ENCODE measurements at places on chromosomes 2 and 18. TPM values are rescaled to one million over a fixed set of nuclear protein-coding genes. Genes with fewer than 3 reads are reported as not detected.

DNA sequence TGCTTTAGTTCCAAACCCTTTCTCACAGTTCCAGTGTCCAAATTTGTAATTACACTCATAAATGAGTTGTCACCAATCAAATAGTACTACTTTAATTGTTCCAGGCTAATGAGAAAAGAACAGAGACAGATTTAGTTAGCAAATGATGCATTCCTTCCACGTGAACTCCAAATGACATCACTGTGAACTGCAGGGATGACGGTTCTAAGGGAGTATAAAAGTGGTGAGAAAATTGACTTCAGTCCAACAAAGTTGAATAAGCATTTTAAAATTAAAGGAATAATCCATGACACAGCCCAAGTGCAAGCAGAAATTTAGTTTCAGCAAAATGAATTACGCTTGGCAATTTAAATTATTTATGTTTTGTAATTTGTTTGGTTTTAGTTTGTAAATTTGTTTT, 102.0 kb upstream of the LRATD1 start:
- peaks cover 24% of the 10 kb centered on the region for H3K4me1 ChIP-seq
- H3K4me3 ChIP-seq, result no peak overlapping the region
- DNase-seq, result no peak
- no peaks in the 10 kb centered on the region for H3K27me3 ChIP-seq

The ERCC3 gene
- total RNA-seq, result 35.5 TPM

DNA sequence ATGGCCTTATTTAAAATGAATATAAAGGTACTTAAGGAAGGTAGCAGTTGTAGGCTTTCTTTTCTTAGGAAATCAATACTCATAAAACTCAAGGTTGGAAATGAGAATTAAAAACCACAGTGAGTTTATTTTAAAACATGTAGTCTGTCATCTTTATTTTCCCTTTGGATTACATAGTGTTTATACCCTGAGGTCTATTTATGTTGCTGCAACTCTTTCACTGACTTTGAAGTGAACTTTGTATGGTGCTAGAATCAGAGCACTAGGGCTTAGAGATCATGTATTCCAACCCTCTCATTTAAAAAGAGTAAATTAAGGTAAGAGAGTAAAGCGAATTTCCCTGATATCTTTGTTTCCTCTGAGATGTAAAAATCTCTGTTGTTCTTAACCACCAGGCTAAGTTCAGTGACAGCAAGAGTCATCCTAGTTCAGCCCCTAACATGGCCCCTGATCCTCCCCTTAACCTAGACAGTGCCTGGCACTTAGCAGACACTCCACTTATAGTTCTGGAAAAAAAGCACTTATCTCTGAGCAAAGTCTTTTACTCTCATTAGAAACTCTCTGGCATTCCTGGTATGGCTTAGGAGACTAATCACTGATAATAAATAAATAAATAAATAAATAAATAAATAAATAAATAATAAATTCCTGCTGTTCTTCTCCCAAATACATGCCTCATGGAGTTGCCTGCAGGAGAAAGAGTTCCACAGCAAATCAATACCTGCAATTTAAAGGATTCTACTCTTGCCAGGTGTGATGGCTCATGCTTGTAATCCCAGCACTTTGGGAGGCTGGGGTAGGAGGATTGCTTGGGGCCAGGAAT, 33.0 kb upstream of the PPP1R1C start:
- H3K36me3 ChIP-seq, result no peaks in the 10 kb centered on the region
- peaks cover 12% of the 10 kb centered on the region for H3K4me1 ChIP-seq
- H3K27ac ChIP-seq, result no peak overlapping the region
- no peaks in the 10 kb centered on the region for H3K27me3 ChIP-seq
- no peak for DNase-seq

DNA sequence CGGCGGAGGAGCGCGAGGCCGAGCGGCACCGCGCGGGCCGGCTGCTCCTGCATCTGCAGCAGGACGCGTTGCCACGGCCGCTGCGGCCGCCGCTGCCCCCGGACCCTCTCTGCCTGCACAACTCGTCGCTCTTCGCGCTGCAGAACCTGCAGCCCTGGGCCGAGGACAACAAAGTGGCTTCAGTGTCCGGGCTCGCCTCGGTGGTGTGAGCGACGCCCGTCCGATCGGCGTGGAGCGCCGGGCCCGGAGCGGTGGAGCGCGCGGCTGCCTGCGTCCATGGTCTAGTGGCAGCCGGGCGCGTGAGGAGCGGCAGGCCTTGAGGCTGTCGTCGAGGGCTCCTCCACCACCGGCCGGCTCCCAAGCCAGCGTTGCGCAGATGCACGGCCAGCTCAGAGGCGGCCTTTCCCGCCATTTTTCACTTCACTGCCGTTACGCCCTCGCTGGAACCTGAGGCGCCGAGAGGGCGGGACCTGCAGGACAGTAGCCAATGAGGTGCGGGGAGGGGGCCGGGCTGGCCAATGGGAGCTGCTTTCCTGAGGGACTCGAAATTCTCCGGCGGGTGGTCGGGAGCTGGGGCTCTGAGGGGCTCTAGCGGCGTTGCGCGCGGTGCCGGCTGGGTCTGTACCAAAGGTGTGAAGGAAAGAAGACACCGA, 1.9 kb downstream of the TLX2 start:
- H3K36me3 ChIP-seq, result no peaks in the 10 kb centered on the region
- no peak for DNase-seq
- H3K27me3 ChIP-seq, result peaks cover 99% of the 10 kb centered on the region

The COL6A3 gene
- 60.2 TPM for total RNA-seq

DNA sequence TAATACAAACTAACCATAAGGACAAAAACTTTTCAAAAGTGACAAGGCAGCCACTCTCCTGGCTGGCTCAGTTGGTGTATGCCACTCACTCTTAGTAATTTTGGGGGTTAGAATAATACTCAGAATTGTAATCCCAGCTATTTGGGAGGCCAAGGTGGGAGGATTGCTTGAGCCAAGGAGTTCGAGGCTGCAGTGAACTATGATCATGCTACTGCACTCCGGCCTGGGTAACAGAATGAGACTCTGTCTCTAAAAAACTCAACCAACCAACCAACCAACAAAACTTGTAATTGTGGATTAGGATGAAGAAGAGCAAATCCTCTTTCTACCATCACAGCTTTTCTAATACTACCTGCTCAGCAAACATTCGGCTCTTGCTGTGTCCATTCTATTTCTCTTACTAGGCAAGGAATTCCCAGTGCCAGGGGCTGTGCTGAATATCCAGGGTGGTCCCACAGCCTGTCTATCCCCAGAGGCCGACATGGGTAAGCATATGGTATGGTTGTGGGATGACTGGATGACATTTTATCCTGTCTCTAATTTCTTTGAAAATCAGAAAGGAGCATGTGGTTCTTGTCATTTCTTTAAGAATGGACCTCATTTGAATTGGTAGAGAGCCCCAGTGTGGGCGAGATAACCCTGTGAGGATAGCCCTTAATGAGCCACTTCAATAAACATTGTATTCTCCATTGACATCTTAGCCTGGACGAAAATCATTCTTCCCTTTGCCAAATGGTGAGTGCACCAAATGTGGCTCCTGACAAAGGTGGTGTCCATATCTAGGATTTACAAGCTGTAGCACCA, 220.1 kb downstream of the MYCN start:
- H3K27me3 ChIP-seq, result no peaks in the 10 kb centered on the region
- DNase-seq, result no peak
- no peak overlapping the region for H3K4me3 ChIP-seq
- H3K27ac ChIP-seq, result no peak overlapping the region

DNA sequence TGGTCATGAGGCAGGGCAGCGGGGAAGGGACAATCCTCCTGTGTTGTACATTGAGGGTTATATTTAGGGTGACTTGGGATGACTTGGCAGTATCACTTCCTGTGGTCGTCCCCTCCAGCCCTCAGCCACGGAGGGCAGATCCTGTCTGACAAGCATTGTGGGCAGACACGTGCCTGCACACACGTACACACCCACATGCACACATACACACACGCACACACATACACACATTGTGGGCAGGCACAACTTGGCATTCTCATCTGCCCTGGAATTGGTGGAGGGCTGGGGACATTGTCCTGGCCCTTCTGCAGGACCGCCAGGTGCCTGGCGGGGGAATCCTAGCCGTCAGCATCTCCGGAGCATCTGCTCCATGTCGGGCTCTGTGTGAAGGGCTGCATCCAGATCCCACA, 47.6 kb downstream of the ODC1 start:
- no peaks in the 10 kb centered on the region for H3K36me3 ChIP-seq
- peaks cover 62% of the 10 kb centered on the region for H3K4me1 ChIP-seq
- H3K4me3 ChIP-seq, result no peak overlapping the region
- peak overlapping the region; percentile 8 for H3K27ac ChIP-seq

DNA sequence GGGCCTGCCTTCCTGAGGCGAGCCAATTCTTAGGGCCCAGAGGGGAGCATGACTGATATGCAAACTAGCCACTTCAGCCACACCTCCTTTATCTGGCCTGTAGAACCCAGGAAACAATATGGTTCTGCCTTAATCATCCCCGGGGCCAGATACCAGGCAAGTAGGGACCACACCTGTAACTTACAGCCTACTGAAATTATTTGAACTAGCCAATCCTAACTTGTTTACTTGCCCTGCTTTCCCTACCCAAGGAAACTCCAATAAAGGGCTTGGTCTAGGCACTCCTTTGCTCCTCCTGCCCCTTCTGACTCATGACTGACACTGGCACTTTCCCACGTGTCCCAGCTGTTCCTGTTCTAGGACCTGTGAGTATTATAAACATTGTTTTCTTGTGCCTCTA, 57.6 kb downstream of the MYOM1 start:
- no peaks in the 10 kb centered on the region for H3K36me3 ChIP-seq
- H3K4me1 ChIP-seq, result no peaks in the 10 kb centered on the region
- no peak for DNase-seq
- no peak overlapping the region for H3K27ac ChIP-seq
- no peak overlapping the region for H3K4me3 ChIP-seq

DNA sequence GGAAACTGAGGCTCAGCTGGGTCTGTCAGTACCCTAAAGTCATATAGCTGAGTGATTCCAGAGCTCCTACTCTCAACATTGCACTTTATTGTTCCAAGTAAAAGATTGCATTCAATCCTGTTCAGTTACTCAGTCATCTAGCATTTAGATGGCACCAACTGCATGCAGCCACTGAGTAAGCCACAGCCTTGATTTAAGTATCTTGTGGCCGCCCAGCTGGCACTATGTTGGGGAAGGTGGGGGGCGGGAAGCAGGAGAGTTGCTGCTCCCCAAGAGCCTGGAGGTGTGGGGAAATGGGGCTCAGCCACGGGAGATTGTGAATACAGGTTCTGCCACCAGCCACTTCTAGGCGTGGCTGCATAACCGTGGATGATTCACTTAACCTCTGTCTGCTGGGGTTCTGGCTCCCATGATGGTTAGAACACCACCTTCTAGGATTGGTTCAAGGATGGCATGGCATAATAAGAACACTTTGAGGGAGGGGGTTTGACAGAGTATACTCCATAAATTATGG, 17.1 kb downstream of the ZFP36L2 start:
- H3K4me3 ChIP-seq, result no peak overlapping the region
- H3K4me1 ChIP-seq, result peaks cover 25% of the 10 kb centered on the region
- no peak for DNase-seq
- H3K36me3 ChIP-seq, result no peaks in the 10 kb centered on the region
- H3K27me3 ChIP-seq, result no peaks in the 10 kb centered on the region

- H3K27ac ChIP-seq, result no peak overlapping the region
- H3K4me1 ChIP-seq, result no peaks in the 10 kb centered on the region
- H3K27me3 ChIP-seq, result no peaks in the 10 kb centered on the region
- no peak for DNase-seq
Observed at GRCh38 chr2:128903637-128904036, 585.0 kb upstream of the HS6ST1 start.

DNA sequence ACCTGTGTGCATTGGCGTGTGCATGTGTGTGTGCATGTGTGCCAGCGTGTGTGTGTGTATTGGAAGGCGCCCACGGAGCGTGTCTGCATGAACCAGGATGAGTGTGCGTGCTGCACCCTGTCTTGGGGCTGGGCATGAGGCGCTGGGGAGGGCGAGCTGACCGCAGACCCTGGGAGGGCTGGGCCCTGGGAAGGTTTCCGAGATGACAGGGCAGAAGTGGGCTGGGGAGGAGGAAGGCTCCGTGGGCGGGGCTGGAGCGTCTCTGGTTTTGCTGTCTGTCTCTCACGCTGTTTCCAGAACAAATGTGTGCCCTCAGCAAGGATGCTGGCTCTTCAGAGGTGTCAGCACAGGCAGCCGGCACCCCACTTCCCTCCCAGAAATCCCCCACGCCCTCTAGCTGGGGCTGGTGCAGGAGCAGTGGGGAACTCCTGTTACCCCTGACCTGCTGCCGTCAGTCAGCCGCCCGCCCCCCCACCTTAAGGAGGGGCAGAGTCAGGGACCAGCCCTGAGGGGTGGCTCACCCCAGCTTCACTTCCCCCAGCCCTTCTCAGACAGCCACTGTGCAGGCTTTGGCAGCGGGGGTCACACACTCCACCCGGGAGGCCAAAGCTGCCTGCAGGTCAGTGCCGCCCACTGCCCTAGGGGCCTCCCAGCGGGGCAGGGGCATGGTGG, at the start of gene GPR35:
Gene GPR35, plus strand, starts transcription at position 531 of the 672 bp plus-strand sequence. CDS start 4,473 bp downstream, outside the sequence.
- H3K36me3 ChIP-seq, result no peaks in the 10 kb centered on the region
- peak; percentile 79 for DNase-seq
- no peaks in the 10 kb centered on the region for H3K27me3 ChIP-seq
- H3K4me3 ChIP-seq, result no peak within 1 kb of the TSS
- peaks cover 5% of the 10 kb centered on the region for H3K4me1 ChIP-seq

Data from suprapubic skin (tissue), 4 donors.